ENCODE measurements at places on chromosomes 13 and 19. TPM values are rescaled to one million over a fixed set of nuclear protein-coding genes. Genes with fewer than 3 reads are reported as not detected.

DNA sequence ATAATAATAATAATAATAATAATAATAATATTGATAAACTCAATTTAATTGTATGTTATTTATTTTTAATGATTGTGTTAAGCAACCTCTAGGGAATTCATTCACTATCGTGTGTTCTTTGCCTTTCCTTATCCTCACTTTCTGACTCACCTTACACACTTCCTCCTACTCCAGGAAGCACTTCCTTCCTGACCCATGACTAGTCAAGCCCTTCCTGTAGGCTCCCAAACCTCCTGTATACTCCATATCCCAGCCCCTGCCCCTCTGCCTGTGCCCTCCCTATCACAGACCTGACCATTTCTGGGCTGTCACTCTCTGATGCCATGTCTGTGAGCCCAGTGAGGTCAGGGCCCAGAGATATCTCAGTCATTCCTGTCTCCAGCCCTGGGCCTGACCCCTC, 7.6 kb downstream of the LGALS4 start:
- DNase-seq: no peak

Gene PRSS57
- total RNA-seq: not detected

Gene PRODH2
- total RNA-seq: not detected

Gene OR4F17
- not detected for total RNA-seq

Gene ZNF846
- 18.0 TPM for total RNA-seq

Gene TEX101
- total RNA-seq: not detected

Gene ZNF773
- 11.8 TPM for total RNA-seq

Gene KCNN4
- total RNA-seq: not detected

DNA sequence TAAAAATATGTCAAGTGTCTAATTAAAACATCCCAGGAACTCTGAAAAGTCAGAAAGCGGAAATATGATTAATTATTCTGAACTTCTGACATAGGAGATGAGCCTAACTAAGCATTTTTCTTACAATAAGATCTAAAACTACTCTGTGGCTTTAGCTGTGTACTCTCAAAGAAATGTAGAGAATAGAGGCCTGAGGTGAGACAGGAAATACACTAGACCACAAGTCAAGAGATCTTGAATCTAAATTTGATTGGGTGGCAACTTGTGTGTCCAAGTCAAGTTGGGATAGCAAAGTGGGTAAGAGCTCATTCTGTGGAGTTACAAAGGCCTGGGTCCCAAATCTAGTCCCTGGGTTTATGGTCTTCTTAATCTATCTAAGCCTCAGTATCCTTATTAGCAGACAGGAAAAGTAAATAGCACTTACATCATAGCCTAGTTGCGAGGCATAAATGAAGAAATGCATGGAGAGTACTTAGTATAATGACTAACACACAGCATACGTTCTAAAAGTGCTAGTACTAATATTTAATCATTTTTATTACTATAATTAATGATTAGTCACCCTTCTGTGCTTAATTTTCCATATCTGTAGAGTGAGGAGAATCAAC, 9.4 kb upstream of the LRRC63 start:
- DNase-seq: no peak

- DNase-seq: peak; percentile 62
Observed at GRCh38 chr13:21458451-21458812, 671 bp downstream of the ZDHHC20 start.

- peak; percentile 83 for DNase-seq
Observed at GRCh38 chr13:91406619-91407018, 8.2 kb downstream of the GPC5 start.

GRCh38 chr13:50527612-50528509, 315.6 kb downstream of the DLEU7 start:
- DNase-seq: no peak

Gene KLF1
- total RNA-seq: 0.64 TPM

- no peak for DNase-seq
Observed at GRCh38 chr13:34671137-34671536, 270.9 kb upstream of the NBEA start.

Gene CGB1
- not detected for total RNA-seq

Gene DAND5
- total RNA-seq: 0.07 TPM

GRCh38 chr19:44782729-44783128, 5.0 kb downstream of the CBLC start:
- no peak for DNase-seq
